ENCODE measurements at places on chromosomes 1 and 21.

- no peak for DNase-seq
Measured at GRCh38 chr1:16521288-16521583, 7.2 kb upstream of the RNU1-1 start.

DNA sequence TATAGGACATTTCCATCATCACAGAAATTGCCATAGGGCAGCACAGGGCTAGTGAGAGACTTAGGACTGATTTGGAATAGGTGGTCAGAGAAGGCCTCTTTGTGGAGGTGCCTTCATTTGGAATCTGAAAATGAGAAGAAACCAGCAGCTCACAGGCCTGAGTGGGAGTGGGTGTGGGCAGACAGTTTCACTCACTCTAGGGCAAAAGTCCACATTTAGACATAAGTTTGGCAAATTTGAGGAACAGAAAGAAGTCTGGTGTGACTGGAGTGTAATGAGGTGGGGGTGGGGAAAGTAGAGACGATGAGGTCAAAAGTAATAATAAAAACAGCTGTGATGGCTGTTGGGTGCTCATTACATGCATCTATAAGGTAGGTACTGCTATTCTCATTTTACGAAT is 22.4 kb upstream of the BCAR3 start:
- no peak for DNase-seq

DNA sequence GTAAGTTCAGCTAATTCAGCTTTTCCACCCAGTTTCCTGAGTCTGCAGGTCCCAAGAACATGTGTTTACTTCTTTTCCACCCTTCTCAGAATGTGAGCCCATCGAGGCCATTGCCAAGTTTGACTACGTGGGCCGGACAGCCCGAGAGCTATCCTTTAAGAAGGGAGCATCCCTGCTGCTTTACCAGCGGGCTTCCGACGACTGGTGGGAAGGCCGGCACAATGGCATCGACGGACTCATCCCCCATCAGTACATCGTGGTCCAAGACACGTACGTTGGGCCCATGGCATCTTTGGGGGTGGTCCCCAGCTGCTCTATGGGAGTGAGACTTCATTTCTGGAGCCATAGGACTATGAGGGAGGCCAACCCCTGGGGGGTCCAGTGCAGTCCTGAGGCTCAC is 17.2 kb upstream of the IKBKE start:
- DNase-seq, result no peak

- DNase-seq, result no peak
Measured at GRCh38 chr1:57079454-57080157, 113.8 kb upstream of the C8B start.

GRCh38 chr21:18104802-18105201 is 139.8 kb upstream of the CHODL start:
- DNase-seq, result no peak

- no peak for DNase-seq
Measured at GRCh38 chr1:62723883-62724282, 35.7 kb upstream of the DOCK7 start.

All from stimulated activated CD8-positive, alpha-beta memory T cell treated with anti-CD3 and anti-CD28 coated beads, Interleukin-2, amount 100 ng/mL, for 48 hours (primary cell).